Mesenteric fat pad (tissue), 1 donor: ENCODE measurements at places on chromosomes 1 and 21.

GRCh38 chr1:6475381-6476133, 9.6 kb upstream of the TNFRSF25 start:
- no peak for DNase-seq

DNA sequence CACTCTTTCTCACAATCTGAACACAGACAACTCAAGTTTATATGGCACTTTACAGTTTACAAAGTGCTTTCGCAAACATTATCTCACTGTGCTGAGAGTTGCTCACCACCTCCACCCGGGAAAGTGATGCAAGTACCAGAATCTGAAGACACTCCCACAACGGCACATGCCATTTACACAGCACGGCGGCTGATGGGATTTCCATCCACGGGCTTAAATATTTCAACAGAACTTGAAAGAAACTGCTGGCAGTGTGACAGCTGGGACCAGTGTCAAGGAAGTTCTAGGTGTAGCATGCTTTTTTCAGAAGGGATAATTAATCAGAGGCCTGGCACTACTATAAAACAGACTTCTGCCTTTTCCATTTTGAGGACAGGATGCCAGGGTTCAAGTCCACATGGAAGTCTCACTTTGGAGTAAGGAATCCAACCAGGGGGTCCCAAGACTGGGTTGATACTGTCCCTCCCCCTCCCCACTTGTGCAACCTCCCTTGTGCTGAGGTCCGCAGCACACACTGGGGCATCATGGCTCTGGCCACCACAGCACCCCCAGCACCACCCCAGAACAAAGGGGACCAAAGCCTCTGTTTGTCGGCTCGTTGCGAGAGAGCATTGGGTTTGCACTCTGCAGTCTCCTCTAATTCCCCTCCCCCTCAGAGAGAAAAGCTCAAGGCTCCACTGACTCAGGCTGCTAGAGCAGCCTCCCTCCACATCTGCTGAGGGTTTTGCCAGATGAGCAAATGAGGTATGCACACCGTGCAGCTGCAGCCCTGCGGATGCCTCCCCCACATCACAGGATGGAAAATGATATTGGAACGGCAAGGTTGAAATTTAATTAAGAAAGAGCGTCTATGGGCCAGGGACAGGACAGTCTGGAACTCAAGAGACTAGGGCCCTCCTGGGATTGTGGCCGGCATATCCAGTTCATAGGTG, 154.9 kb downstream of the TGFBR3 start:
- no peak for DNase-seq

- DNase-seq: no peak
Measured at GRCh38 chr1:211339631-211340041, 13.0 kb downstream of the TRAF5 start.

DNA sequence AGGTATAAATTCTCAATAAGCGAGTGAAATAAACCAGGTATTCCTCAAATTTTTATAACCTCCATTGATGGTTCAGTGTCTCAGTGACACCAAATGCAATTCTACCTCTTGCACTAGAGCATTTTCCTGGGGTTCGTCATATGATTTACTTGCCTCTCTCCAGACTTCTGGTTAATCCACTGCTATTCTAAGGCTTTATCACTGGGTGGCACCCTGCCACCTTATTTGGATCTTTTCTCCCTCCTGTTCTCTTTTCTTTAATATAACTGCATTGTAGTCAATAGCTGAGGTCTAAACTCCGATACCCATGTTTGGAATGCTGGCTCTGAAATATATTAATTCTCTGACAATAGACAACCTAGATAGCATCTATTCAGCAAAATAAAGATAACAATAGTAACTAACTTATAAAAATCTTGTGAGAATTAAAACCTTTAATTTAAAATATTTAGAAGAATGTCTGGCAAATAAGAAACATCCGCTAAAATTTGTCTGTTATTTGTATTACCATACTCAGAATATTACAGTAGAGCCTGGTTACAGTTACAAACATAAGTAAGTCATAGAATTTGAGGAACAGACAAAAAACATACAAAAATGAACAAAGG, 436.4 kb downstream of the PLA2G4A start:
- DNase-seq: no peak

GRCh38 chr1:182552527-182552926, 36.5 kb downstream of the RNASEL start:
- no peak for DNase-seq

GRCh38 chr1:229378586-229379367, 35.9 kb upstream of the CCSAP start:
- no peak for DNase-seq

- no peak for DNase-seq
Measured at GRCh38 chr1:16068356-16069270, 4.8 kb downstream of the FAM131C start.
